ENCODE measurements at places on chromosomes 1 and 21.

GRCh38 chr1:182299728-182300616, 91.6 kb downstream of the GLUL start:
- no peak for DNase-seq

DNA sequence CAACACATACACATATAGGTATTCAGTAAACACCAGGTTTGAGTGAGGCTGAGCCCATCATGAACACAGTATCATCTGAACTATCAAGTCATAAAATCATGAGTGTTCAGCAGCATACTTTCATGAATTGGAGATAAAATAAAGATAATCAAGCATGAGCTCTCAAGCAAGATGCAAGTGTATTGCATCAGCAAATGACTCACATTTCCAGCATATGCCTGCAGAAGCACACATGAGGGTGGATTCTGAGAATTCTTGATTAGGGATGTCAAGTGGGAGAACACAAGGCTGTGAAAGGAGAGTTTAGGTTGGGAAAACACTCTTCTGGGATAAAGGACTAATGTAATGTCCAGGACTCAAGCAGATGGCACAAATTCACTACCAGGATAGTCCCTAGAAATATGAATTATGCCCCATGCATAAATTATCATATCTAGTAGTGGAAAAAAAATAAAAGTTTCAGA, 299.2 kb downstream of the SRGAP2C start:
- DNase-seq = no peak

GRCh38 chr21:27143476-27143875, 176.6 kb upstream of the ADAMTS5 start:
- DNase-seq = no peak

- DNase-seq = no peak
These were observed 296.6 kb downstream of the OMA1 start for GRCh38 chr1:58249737-58250586.

- no peak for DNase-seq
These were observed 711.1 kb upstream of the CHRM3 start for GRCh38 chr1:238675221-238675620.

GRCh38 chr21:34808569-34809204, 139.9 kb downstream of the CLIC6 start:
- no peak for DNase-seq

- no peak for DNase-seq
These were observed 12.8 kb upstream of the LBR start for GRCh38 chr1:225440380-225441221.

DNA sequence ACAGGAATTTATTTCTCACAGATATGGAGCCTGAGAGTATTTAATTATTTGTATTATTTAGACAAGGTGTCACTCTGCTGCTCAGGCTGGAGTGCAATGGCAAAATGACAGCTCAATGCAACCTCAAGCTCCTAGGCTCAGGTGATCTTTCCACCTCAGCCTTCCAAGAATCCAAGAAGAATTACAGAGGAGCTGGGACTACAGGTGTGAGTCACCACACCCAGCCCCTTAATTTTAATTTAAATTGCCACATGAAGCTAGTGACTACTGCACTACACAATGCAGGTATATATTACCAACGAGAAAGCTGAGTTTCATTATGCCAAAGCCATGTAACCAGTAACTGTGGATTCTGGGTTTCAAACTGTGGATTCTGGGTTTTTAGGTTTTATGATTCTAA, 2.1 kb downstream of the KHDC4 start:
- DNase-seq = no peak

DNA sequence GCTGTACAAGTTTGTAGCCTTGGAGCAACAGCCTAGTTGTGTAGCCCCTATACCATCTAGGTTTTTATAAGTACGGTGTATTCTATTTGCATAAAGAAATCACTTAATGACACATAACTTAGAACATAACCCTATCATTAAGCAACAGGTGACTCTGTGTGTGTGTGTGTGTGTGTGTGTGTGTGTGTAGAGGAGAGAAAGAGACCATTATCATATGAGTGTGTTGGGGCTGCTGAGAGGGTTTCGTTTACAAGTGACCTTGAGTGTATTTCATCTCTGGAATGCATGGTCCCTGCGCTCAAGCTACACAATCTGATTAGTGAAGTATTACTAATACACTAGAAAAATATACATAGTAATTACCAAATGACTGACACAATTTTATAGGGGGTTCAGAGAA, 115.1 kb downstream of the RABGAP1L start:
- DNase-seq = no peak

GRCh38 chr21:38734646-38735365, 70.9 kb upstream of the ETS2 start:
- no peak for DNase-seq

- no peak for DNase-seq
These were observed at the start of gene FAAH for GRCh38 chr1:46394108-46394871. Gene FAAH (plus strand): TSS chr1:46394317. CDS start chr1:46394349, 32 bp downstream.

DNA sequence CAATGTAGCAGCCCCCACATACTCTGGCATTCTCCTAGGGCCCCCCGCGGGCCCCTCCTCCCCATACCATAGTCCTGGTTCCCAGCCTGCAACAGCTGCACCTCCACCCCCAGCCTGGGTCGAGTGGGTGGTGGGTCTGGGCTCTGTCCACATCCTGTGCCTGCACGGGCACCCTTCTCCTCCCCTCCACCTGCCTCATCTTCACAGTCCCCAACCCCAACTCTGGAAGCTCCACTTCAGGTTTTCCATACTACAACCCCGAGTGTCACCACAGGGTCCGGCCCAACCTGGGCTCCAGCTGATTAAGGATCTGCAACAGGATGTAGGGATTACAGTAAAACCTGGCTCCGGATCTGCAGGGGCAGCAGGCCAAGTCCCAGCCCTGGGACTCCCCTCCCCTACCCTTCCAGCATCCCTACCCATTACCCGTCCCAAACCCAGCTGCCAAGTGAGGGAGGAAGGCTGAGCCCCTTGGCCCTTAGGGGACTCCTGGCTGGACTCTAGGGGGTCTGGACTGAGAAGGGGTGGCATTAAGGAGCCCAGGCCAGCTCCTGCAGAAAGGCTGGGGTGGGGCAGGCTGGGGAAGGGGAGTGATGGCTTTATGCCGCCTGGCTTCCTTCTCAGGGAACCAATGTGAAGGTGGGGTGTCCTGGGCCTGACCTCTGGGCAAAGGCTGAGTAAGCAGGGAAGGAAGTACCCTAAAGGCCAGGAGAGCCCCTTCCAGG, 116.8 kb downstream of the CASZ1 start:
- no peak for DNase-seq
